HFFc6 (cell line): ENCODE measurements at places on chromosomes 13 and 19. TPM values are rescaled to one million over a fixed set of nuclear protein-coding genes. Genes with fewer than 3 reads are reported as not detected.

GRCh38 chr13:100789481-100789880 is 114.9 kb upstream of the TMTC4 start:
- no peak overlapping the region for H3K27ac ChIP-seq
- H3K4me3 ChIP-seq: no peak overlapping the region
- H3K27me3 ChIP-seq: no peaks in the 10 kb centered on the region; the same call in 1 of the 2 replicates
- DNase-seq: no peak

DNA sequence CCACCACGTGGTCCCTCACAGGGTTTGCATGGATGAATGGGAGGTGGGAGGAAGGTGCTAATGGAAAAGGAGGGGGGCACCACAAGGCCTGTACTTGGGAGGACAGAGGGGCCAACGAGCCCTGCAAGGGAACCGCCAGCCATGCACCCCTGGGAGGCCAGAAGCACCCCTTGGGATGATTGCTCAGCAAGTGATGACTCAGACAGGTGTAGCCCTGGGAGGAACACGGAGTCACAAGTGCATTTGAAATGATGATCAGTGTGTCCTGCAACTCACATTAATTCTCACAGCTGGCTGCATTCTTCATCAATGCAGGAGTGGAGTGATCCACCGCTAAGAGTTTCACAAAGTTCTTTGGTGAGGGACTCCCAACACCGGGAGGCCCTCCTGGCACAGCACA is 82.8 kb upstream of the ZNF254 start:
- DNase-seq: no peak
- H3K4me3 ChIP-seq: no peak overlapping the region

- peaks cover 73% of the 10 kb centered on the region for H3K4me1 ChIP-seq
- no peaks in the 10 kb centered on the region; the same call in none of the 2 replicates for H3K27me3 ChIP-seq
- H3K27ac ChIP-seq: peak overlapping the region; percentile 96
- H3K36me3 ChIP-seq: peaks cover 9% of the 10 kb centered on the region
- peak overlapping the region; percentile 57; the same call in 1 of the 2 replicates for H3K4me3 ChIP-seq
- DNase-seq: no peak
Measured at GRCh38 chr19:38036707-38037611, 130.0 kb downstream of the SIPA1L3 start.

- H3K36me3 ChIP-seq: no peaks in the 10 kb centered on the region
- H3K4me3 ChIP-seq: no peak overlapping the region
- DNase-seq: no peak
- H3K27ac ChIP-seq: no peak overlapping the region
- no peaks in the 10 kb centered on the region for H3K4me1 ChIP-seq
Measured at GRCh38 chr13:67489016-67489415, 258.9 kb upstream of the PCDH9 start.

DNA sequence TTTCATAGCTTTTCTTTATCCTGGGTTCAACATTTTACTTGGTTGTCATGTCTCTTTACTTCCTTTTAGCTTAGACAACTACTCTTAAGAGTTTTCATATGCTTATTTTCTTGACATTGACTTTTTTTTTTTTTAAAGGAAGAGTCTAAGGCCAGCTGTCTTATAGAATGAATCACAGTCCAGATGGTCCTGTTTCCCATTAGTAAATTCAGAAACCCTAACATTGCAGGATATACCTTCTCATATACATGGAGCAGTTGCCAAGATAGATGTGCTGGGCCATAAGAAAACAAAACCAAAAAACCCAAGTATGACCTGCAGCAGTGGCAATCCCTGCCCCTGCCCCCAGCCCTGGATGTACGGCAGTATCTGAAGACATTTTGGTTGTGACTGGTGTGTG is 72.8 kb downstream of the COG3 start:
- peaks cover 10% of the 10 kb centered on the region; the same call in 1 of the 2 replicates for H3K4me1 ChIP-seq
- no peak overlapping the region for H3K4me3 ChIP-seq
- DNase-seq: no peak
- H3K27ac ChIP-seq: peak overlapping the region; percentile 4; the same call in 1 of the 2 replicates

Gene PLIN5
- total RNA-seq: not detected in 3 replicates

GRCh38 chr19:11856596-11857250 is 8.2 kb downstream of the ZNF439 start:
- H3K36me3 ChIP-seq: no peaks in the 10 kb centered on the region
- no peak for DNase-seq
- peaks cover 16% of the 10 kb centered on the region for H3K27me3 ChIP-seq
- no peak overlapping the region for H3K27ac ChIP-seq
- no peak overlapping the region for H3K4me3 ChIP-seq
- H3K4me1 ChIP-seq: no peaks in the 10 kb centered on the region

GRCh38 chr13:77480066-77480465 is 55.4 kb upstream of the SCEL start:
- H3K27ac ChIP-seq: no peak overlapping the region
- no peak overlapping the region for H3K4me3 ChIP-seq
- no peaks in the 10 kb centered on the region for H3K36me3 ChIP-seq
- H3K4me1 ChIP-seq: peaks cover 13% of the 10 kb centered on the region

- no peaks in the 10 kb centered on the region for H3K36me3 ChIP-seq
- H3K27ac ChIP-seq: no peak overlapping the region
- DNase-seq: no peak
- peaks cover 14% of the 10 kb centered on the region for H3K27me3 ChIP-seq
- no peaks in the 10 kb centered on the region for H3K4me1 ChIP-seq
Measured at GRCh38 chr19:18629166-18630088, 7.4 kb upstream of the KLHL26 start.

DNA sequence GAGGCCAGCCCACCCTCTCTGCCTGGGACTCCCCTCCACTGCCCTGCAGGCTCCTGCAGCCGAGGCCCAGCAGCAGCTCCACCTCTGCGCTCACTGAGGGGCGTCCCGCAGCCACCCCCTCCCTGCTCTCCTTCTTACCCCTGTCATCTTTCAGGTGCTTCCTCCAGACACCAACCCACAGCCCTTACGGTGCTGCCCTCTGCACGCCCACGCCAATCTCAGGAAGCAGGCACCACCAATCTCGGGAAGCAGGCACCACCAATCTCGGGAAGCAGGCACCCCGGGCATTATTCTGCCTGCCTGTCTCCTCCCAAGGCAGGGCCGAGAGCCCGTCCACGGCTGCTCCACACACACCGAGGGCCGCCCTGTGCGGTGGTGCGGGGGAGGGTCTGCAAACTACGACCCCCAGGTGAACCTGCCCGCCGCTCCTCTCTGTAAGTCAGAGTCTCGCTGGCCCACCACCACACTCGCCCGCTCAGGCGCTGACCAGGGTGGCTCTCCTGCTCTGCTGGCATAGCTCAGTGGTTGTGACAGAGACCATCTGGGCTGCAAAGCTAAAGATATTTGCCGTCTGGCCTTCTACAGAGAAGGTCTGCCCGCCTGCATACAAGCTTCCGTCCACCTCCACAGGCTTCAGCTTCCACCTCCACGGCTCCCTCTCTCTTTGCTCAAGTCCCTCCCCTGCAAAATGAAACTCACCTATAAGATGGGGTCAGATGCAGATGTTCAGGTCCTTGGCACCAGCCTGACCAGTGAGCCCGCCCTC is 2.9 kb downstream of the LSM7 start:
- peaks cover 36% of the 10 kb centered on the region for H3K4me1 ChIP-seq
- H3K27me3 ChIP-seq: peaks cover 7% of the 10 kb centered on the region; the same call in 1 of the 2 replicates
- no peak overlapping the region for H3K4me3 ChIP-seq
- peaks cover 25% of the 10 kb centered on the region for H3K36me3 ChIP-seq
- no peak for DNase-seq

DNA sequence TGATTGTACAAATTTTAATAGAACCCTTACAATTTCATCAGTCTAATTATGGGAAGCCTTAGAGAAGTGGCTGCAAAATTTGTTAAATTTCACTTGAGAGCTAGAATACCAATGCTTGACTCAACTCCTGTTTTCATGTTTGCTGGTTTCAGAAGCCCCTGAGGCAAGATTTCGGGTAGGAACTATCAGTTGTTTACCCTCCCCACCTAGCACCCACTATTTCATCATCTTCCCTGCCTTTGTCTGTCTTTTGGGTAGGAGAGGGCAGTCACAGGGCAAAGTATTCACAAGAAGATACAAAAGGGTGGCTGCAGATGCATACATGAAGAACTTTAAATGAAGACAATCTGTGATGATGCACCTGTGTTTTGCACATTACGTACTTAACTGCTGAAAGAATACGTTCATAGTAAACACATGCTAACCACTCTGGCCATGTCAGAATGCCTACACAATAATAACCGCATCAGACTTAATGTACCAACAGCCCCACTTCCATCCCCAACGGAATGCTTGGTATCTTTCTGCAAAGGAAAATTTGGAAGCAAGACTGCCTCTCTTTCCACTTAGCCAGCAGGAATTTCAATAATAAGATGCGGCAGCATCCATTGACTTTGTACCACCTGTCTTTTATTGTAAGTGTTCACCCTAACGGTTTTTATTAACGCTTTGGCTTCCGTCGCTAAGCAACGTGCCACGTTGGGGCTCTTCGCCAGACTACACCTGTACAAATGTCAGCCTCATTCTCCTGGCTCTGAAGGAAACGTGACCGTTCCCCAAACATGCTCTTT is 30.4 kb downstream of the TPT1 start:
- H3K36me3 ChIP-seq: no peaks in the 10 kb centered on the region
- H3K4me1 ChIP-seq: peaks cover 21% of the 10 kb centered on the region
- no peak for DNase-seq
- no peaks in the 10 kb centered on the region; the same call in 1 of the 2 replicates for H3K27me3 ChIP-seq

Gene CRX
- total RNA-seq: not detected in 3 replicates

Gene ZNF568
- 5.9 to 7.1 TPM (median 6.9 TPM) in 3 replicates for total RNA-seq

Gene CDC42EP5
- total RNA-seq: 45.1 to 69.0 TPM (median 61.1 TPM) in 3 replicates

DNA sequence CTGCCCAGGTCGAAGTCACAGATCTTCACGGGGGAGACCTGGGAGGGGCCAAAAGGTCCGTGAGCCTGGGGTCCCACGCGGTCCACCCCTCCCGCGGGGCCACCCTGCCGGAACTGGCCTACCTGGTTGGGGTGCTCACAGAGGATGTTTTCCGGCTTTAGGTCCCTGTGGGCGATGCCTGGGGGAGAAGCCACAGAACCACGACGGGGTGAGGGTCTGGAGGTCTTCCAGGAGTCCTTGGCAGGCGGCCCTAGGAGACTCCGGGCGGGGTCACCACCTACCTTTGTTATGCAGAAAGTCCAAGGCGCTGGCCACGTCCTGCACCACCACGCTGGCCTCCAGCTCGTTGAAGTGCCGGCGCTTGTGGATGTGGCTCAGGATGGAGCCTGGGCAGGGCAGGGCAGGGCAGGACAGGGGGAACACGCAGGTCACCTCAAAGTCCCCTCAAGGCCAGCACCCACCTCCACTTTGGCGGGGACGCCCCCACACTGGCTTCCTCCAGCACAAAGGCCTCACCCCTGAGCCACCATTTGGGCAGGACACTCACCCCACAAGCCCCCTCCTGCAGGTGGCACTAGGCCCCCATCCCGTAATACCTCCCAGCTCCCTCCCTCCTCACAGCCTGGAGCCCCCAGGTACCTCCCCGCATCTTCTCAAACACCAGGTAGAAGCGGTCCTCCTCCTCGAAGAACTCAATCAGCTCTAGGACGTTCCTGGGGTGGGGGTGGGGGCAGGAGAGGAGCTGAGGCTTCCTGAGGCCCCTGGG is 8.4 kb downstream of the MKNK2 start:
- H3K36me3 ChIP-seq: no peaks in the 10 kb centered on the region
- no peak overlapping the region for H3K27ac ChIP-seq
- DNase-seq: no peak
- H3K4me1 ChIP-seq: no peaks in the 10 kb centered on the region; the same call in 1 of the 2 replicates
- H3K4me3 ChIP-seq: no peak overlapping the region

GRCh38 chr13:36530861-36531590 is 98.7 kb downstream of the CCNA1 start:
- H3K27me3 ChIP-seq: no peaks in the 10 kb centered on the region; the same call in 1 of the 2 replicates
- H3K4me3 ChIP-seq: no peak overlapping the region
- no peak for DNase-seq
- H3K4me1 ChIP-seq: no peaks in the 10 kb centered on the region
- H3K27ac ChIP-seq: no peak overlapping the region
- no peaks in the 10 kb centered on the region for H3K36me3 ChIP-seq

Gene TMEM150B
- not detected in 3 replicates for total RNA-seq

DNA sequence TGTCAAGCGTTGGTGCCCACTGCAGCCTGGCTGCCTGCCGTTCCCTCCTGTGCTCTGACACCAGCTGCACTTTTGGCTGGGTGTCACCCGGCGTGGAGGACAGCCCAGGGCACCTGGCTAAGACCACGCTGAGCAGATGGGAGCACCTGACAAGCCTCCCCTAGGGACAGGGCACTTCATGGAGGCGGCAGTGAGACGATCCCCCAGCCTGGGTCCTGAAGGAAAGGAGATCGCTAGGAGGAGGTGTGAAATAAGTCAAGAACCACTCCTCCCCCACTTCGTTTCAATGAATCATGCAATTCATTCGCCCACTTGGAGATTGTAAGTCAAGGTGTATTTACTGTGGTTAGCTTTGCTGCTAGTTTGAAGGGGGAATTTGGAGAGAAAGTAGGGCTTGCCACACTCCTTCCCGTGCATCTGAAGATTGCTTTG is 38.8 kb downstream of the VSTM2B start:
- H3K27me3 ChIP-seq: peaks cover 19% of the 10 kb centered on the region
- H3K27ac ChIP-seq: no peak overlapping the region
- no peaks in the 10 kb centered on the region for H3K4me1 ChIP-seq
- no peak overlapping the region for H3K4me3 ChIP-seq
- H3K36me3 ChIP-seq: no peaks in the 10 kb centered on the region
- DNase-seq: no peak

Gene TSHZ3
- total RNA-seq: 9.0 to 13.2 TPM (median 10.0 TPM) in 3 replicates

Gene TPGS1
- 16.9 to 23.8 TPM (median 21.0 TPM) in 3 replicates for total RNA-seq

Gene ZNF530
- total RNA-seq: 2.3 to 3.9 TPM (median 2.6 TPM) in 3 replicates

DNA sequence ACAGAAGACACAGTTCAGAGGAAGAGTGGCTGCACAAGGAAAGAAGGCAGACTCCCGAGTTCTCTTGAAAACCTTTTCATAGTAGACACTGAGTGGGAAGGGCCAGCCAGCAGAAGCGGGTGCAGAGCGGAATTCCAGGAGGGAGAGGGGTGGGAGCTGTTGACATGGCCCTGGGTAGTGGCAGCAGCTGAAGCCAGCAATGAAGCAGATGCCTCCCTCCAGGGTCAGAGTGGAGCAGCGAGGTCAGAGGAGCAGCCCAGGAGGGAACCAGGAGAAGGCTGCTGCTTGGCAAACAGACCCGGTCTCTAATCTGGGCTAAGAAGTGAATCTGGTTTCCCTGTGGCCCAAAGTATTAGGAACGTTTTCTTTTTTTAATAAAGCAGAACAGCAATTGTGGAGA is 73.9 kb upstream of the SPATA13 start:
- no peak for DNase-seq
- H3K27ac ChIP-seq: no peak overlapping the region
- peaks cover 26% of the 10 kb centered on the region for H3K27me3 ChIP-seq
- H3K4me1 ChIP-seq: no peaks in the 10 kb centered on the region; the same call in 1 of the 2 replicates
- no peaks in the 10 kb centered on the region for H3K36me3 ChIP-seq

Gene THSD8
- total RNA-seq: 13.4 to 30.3 TPM (median 21.5 TPM) in 3 replicates

DNA sequence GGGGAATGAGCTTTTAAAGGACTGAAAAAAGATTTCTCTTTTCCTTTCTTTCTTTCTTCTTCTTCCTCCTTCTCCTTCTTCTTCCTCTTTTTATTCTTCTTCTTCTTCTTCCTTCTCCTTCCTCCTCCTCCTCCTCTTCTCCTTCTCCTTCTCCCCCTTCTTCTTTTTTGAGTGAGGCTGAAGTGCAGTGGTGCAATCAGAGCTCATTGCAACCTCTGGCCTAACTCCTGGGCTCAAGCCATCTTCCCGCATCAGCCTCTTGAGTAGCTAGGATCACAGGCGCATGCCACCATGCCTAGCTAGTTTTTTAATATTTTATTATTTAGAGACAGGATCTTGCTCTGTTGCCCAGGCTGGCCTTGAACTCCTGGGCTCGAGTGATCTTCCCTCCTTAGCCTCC is 120.9 kb upstream of the KL start:
- no peak for DNase-seq
- H3K4me3 ChIP-seq: no peak overlapping the region
- no peaks in the 10 kb centered on the region for H3K36me3 ChIP-seq
- H3K4me1 ChIP-seq: peaks cover 7% of the 10 kb centered on the region; the same call in 1 of the 2 replicates
